ENCODE measurements at places on chromosomes 12 and 14. TPM values are rescaled to one million over a fixed set of nuclear protein-coding genes. Genes with fewer than 3 reads are reported as not detected.
A peak's percentile ranks its signal among the peaks of the same experiment; 100 is the strongest.

DNA sequence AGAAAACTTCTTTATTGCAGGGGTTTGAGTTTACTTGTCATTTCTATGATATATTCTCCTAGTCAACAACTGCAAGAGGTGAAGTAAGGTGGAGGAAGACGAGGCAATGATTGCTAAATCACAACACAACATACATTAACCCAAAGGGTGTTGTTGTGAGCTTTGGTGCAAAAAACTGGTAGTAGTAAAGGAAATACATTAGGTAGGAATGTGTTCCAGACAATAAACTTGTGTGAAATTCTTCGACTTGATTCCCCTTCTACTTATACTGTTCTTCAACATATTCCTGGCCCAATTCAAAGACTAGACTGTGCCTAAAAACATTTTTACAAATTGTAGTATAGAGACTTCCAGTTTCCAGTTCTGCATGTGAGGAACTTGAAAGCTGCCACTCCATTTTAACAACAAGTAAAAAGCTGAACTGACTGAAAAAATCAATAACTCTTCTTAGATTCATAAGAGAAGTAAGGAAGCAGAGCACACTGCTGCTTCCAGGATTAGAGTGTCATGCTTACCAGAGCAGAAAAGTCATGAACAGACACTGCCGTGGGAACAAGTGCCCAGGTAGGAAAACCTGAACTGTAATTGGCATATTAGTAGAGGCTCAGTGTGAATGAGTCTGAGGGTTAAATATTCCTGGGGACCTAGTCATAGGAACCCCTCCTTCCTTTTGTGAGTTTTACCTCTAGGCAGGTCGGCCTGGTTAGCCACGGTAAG is 22.2 kb downstream of the COX8C start:
- no peak overlapping the region for H3K27ac ChIP-seq
- H3K27me3 ChIP-seq, result no peaks in the 10 kb centered on the region
- no peaks in the 10 kb centered on the region for H3K36me3 ChIP-seq
- no peaks in the 10 kb centered on the region for H3K4me1 ChIP-seq
- H3K4me3 ChIP-seq, result no peak overlapping the region

DNA sequence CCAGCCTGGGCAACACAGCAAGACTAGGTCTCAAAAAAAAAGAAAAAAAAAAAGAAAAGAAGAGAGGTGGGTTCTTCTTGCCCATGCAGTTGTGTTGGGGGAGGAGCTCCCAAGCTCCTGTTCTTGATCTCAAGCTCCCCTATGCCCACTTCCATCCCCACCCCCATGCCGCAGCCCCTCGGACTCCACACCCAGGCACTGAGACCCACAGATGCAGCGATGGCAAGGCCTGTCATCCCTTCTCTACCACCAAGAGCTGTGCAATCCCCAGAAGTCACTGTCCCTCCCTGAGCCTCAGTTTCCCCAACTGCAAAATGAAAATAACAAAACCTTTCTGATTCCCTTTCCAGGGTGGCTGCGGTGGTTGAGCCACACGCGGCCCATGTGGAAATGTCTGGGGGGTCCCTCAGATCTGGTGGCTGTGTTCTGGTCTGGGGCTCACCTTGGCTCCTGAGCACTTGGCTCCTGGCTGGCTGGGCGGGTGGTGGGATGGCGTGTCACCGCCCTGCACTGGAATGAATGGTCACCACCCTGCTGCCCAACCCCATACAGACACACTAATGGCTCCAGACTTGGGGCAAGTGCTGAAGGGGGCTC is 22.6 kb upstream of the KIF26A start:
- no peak for DNase-seq
- no peak overlapping the region for H3K27ac ChIP-seq
- H3K36me3 ChIP-seq, result no peaks in the 10 kb centered on the region
- H3K4me3 ChIP-seq, result no peak overlapping the region

DNA sequence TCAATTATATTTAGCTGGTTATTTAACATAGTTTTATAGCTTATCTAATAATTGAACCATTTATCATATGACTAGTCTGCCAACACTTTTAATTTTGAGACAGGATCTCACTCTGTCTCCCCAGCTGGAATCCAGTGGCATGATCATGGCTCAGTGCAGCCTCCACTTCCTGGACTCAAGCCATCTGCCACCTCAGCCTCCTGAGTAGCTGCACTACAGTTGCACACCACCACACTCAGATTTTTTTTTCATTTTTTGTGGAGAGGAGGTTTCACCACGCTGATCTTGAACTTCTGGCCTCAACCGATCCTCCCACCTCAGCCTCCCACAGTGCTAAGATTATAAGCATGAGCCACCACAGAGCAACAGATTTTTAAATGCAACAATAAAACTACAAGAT is 151.4 kb upstream of the MDGA2 start:
- no peak overlapping the region for H3K27ac ChIP-seq
- H3K4me3 ChIP-seq, result no peak overlapping the region
- no peaks in the 10 kb centered on the region for H3K36me3 ChIP-seq
- no peak for DNase-seq
- H3K27me3 ChIP-seq, result no peaks in the 10 kb centered on the region
- no peaks in the 10 kb centered on the region for H3K4me1 ChIP-seq

- H3K27me3 ChIP-seq, result no peaks in the 10 kb centered on the region
- no peak for DNase-seq
- no peaks in the 10 kb centered on the region for H3K4me1 ChIP-seq
Observed at GRCh38 chr14:25004389-25004809, 45.5 kb downstream of the STXBP6 start.

DNA sequence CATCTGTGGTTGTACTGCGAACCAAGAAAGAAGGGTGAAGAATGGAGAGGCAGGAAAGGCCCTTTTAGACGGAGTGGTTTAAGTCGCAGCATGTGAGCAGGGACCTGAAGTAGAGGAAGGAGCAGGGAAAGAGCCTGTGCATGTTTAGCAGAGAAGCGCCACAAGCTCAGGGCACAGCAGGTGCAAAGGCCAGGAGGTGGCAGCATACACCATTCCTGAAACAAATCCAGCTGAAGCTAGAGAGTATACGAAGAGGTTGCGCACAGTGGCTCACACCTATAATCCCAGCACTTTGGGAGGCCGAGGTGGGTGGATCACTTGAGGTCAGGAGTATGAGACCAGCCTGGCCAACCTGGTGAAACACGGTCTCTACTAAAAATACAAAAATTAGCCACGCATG is 49.9 kb downstream of the HELB start:
- no peak for DNase-seq
- peaks cover 11% of the 10 kb centered on the region for H3K36me3 ChIP-seq
- H3K4me3 ChIP-seq, result no peak overlapping the region
- no peaks in the 10 kb centered on the region for H3K4me1 ChIP-seq
- no peaks in the 10 kb centered on the region for H3K27me3 ChIP-seq

- H3K27ac ChIP-seq, result no peak overlapping the region
- no peaks in the 10 kb centered on the region for H3K4me1 ChIP-seq
- no peaks in the 10 kb centered on the region for H3K27me3 ChIP-seq
- no peak overlapping the region for H3K4me3 ChIP-seq
- no peaks in the 10 kb centered on the region for H3K36me3 ChIP-seq
Observed at GRCh38 chr12:63949902-63950301, 105.4 kb downstream of the SRGAP1 start.

DNA sequence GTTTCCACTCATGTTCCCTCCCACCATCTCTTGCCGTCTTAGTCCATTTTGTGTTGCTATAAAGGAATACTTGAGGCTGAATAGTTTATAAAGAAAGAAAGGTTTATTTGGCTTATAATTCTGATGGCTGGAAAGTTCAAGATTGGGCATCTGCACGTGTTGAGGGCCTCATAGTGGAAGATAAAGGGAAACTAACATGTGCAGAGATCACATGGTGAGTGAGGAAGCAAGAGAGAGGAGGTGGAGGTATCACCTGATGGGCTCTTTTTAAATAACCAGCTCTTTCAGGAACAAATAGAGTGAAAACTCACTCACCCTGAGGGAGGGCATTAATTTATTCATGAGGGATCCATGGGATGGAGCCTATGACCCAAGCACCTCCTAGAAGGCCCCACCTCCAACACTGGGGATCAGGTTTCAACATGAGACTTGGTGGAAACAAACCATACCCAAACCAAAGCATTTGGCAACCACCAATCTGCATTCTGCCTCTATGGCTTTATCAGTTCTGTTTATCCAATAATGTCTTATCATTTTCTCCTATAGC is 29.5 kb downstream of the MYO1H start:
- no peak overlapping the region for H3K4me3 ChIP-seq
- no peak for DNase-seq
- no peaks in the 10 kb centered on the region for H3K27me3 ChIP-seq
- H3K4me1 ChIP-seq, result no peaks in the 10 kb centered on the region
- H3K36me3 ChIP-seq, result no peaks in the 10 kb centered on the region
- H3K27ac ChIP-seq, result no peak overlapping the region

GRCh38 chr12:13817131-13817530 is 164.3 kb downstream of the GRIN2B start:
- DNase-seq, result no peak
- no peak overlapping the region for H3K4me3 ChIP-seq
- H3K27ac ChIP-seq, result no peak overlapping the region
- H3K36me3 ChIP-seq, result no peaks in the 10 kb centered on the region
- no peaks in the 10 kb centered on the region for H3K27me3 ChIP-seq
- H3K4me1 ChIP-seq, result no peaks in the 10 kb centered on the region

DNA sequence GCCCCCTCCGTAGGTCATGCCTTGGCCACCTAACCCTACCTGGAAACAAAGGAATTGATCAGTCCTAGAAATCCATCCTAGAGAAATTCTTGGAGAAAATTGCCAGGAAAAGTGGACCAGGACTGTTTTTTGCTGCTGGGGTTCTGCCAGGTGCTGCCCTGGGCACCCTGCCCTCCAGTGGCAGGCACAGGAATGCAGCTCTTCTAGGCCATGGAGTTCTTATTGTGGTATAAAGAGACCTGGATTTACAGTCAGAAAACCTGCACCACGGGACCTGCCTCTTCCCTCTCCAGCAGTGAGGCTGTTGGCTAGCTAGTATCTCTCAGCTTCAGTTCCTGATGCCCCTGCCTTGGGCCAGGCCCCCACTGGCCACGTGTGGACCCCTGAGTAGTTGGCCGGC is 59.7 kb downstream of the SLC24A4 start:
- H3K4me1 ChIP-seq, result no peaks in the 10 kb centered on the region
- no peaks in the 10 kb centered on the region for H3K36me3 ChIP-seq
- DNase-seq, result no peak
- H3K27me3 ChIP-seq, result no peaks in the 10 kb centered on the region

- DNase-seq, result no peak
- H3K27me3 ChIP-seq, result no peaks in the 10 kb centered on the region
- no peak overlapping the region for H3K4me3 ChIP-seq
- no peak overlapping the region for H3K27ac ChIP-seq
- H3K36me3 ChIP-seq, result no peaks in the 10 kb centered on the region
- H3K4me1 ChIP-seq, result no peaks in the 10 kb centered on the region
Observed at GRCh38 chr12:119005913-119006312, 24.6 kb downstream of the SRRM4 start.

DNA sequence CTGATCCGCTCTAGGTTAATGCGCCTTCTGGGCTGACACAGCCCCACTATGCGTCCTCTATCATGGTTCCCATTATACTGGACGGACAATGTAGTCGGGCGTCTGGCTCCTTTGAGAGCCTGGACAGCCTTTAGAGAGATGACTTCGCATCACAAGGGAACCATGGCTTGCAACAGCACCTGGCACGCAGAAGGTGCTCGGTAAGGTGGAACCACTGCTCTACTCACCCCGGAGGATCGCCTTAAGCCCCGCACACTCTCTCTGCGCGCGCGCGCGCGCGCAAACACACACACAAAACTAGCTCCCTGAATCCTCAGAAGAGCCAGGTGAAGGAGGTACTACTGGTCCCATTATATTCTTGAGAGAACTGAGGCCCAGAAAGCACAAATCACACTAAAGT is 7.1 kb downstream of the MAP3K12 start:
- no peaks in the 10 kb centered on the region for H3K36me3 ChIP-seq
- no peak for DNase-seq
- no peak overlapping the region for H3K4me3 ChIP-seq
- H3K27ac ChIP-seq, result peak overlapping the region; percentile 51
- peaks cover 16% of the 10 kb centered on the region for H3K4me1 ChIP-seq

DNA sequence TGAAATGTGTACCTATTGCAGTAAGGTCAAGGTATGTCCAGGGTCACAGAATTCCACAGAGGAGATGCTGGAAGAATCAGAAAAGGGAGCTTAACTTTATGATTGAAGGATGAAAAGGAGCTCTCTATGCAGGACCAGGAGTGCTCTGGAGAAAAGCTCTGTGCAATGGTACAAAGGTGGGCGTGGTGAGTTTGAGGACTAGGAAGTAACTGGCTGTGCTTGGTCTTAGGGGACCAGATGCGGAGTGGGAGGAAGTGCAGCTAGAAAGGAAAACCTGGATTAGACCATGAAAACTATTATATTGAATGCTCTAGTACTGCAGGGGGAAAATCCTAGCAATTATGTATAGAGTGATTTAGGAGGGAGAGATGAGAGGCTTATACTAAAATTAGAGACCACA is 56.8 kb downstream of the BTG1 start:
- no peak overlapping the region for H3K27ac ChIP-seq
- peaks cover 8% of the 10 kb centered on the region for H3K4me1 ChIP-seq
- no peak for DNase-seq
- no peaks in the 10 kb centered on the region for H3K36me3 ChIP-seq

- no peaks in the 10 kb centered on the region for H3K36me3 ChIP-seq
- H3K27me3 ChIP-seq, result no peaks in the 10 kb centered on the region
- peak overlapping the region; percentile 48 for H3K27ac ChIP-seq
- DNase-seq, result no peak
- peaks cover 22% of the 10 kb centered on the region for H3K4me1 ChIP-seq
- peak overlapping the region; percentile 84 for H3K4me3 ChIP-seq
Observed at GRCh38 chr12:48813465-48814261, 4.6 kb upstream of the CACNB3 start.

- H3K27ac ChIP-seq, result no peak overlapping the region
- H3K27me3 ChIP-seq, result no peaks in the 10 kb centered on the region
- no peak for DNase-seq
- H3K4me1 ChIP-seq, result no peaks in the 10 kb centered on the region
- no peak overlapping the region for H3K4me3 ChIP-seq
- peaks cover 39% of the 10 kb centered on the region for H3K36me3 ChIP-seq
Observed at GRCh38 chr12:51281202-51281924, 11.1 kb upstream of the SMAGP start.

DNA sequence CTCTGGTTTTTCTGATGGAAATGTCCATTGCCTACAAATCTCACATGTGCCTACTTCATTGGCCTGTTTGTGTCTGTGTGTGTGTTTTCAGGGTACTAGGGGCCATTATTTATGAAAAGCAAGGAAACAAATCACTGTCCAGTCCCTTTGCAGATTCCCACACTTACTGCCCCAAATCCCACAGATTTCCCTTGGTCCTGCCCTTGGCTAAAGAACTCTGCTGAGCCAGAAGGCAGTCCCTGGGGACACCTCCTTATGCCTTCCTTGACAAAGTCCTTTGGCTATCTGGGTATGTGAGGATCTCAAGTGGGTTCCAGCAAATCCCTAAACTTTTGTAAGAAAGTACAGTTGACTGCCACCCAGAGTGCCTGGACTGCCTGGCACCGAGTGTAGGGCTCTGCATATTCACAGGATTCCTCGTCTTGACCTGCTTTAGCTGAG is 388.1 kb downstream of the BCAT1 start:
- no peak overlapping the region for H3K27ac ChIP-seq
- peaks cover 9% of the 10 kb centered on the region for H3K27me3 ChIP-seq
- no peak overlapping the region for H3K4me3 ChIP-seq

Gene AVPR1A
- not detected for total RNA-seq

Gene SMCO2
- not detected for total RNA-seq

Gene SIX4
- 0.09 TPM for total RNA-seq

Gene RD3L
- total RNA-seq, result not detected

Gene RNF31
- 85.9 TPM for total RNA-seq

All from CD8-positive, alpha-beta memory T cell (primary cell).